Right lobe of liver (tissue), 6 donors: ENCODE measurements at places on chromosomes 1 and 21. TPM values are rescaled to one million over a fixed set of nuclear protein-coding genes. Genes with fewer than 3 reads are reported as not detected.
A peak's percentile ranks its signal among the peaks of the same experiment; 100 is the strongest.

Gene MTARC2
- total RNA-seq = 133 TPM

GRCh38 chr1:29469457-29469856 is 233.1 kb downstream of the PTPRU start:
- peak; percentile 85 for DNase-seq

Gene IRF6
- total RNA-seq = 27.3 TPM

Gene CD52
- total RNA-seq = 2.8 TPM

GRCh38 chr1:227798078-227798802 is 17.2 kb upstream of the PRSS38 start:
- no peak for DNase-seq

GRCh38 chr1:237664348-237664747 is 226.4 kb downstream of the ZP4 start:
- DNase-seq = no peak

Gene SPRR2D
- total RNA-seq = not detected

- no peak for DNase-seq
Measured at GRCh38 chr1:112239683-112240330, 156.2 kb upstream of the CTTNBP2NL start.

- peak; percentile 83 for DNase-seq
Measured at GRCh38 chr1:50977575-50978143, 7.6 kb downstream of the CDKN2C start.

DNA sequence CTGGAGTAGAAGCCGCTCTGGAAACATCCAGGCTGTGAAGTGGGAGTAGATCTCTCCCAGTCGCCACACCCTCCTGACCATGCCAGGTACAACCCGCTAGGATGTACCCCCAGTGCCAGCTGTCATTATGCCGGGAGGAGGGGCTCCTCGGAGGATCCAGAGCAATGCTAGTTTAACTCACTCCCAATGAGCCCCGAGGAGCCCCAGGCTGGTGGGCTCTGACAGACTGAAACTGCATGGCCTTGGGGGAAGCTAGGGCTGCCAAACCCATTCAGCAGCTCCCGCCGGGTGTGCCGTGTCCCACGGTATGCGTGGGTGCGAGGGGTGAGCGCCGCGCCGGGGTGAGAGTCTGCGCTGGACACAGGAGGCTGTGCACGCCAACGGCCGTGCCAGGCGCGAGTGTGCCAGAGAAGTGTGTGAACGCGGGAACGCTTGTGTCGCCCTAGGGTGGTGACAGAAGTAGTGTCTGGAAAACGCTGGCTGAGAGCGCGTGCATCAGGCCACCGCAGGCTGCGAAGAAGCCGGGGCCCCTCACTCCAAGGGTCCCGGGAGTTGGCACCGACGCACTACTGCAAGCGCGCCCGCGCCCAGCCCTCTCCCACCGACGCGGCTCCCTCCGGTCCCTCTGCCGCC is 177.1 kb upstream of the EDN2 start:
- no peak for DNase-seq

GRCh38 chr1:12244078-12244477 is 14.2 kb downstream of the VPS13D start:
- no peak for DNase-seq

DNA sequence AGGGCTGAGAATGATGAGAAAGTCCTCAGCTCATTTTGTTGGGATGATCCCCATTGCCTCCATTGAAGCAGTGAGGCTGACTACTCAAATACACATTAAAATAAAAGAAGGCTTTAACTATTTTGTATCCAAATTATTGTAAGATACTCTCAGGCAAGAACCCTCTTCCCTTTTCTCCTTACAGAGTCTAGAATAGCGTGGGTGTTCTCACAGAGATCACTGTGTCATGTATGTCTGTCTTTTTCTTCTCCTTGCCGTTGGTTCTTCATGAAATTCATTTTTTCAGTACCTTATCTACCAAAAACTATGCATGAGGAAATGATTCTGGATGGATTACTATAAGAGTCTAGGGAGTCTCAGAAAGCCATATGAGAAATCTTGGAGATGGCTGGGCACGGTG is 30.1 kb downstream of the SORT1 start:
- DNase-seq = no peak

- DNase-seq = no peak
Measured at GRCh38 chr1:209368864-209369598, 214.5 kb upstream of the CAMK1G start.

GRCh38 chr1:119554183-119554582 is 47.2 kb downstream of the HSD3B1 start:
- DNase-seq = peak; percentile 54

- DNase-seq = no peak
Measured at GRCh38 chr1:33443705-33444180, 12.8 kb upstream of the PHC2 start.

Gene DDR2
- 3.2 TPM for total RNA-seq

Gene CR2
- not detected for total RNA-seq

Gene RUNX3
- total RNA-seq = 0.46 TPM

- DNase-seq = no peak
Measured at GRCh38 chr21:16455978-16456377, 726.2 kb downstream of the USP25 start.

Gene S100A9
- total RNA-seq = 52.1 TPM

DNA sequence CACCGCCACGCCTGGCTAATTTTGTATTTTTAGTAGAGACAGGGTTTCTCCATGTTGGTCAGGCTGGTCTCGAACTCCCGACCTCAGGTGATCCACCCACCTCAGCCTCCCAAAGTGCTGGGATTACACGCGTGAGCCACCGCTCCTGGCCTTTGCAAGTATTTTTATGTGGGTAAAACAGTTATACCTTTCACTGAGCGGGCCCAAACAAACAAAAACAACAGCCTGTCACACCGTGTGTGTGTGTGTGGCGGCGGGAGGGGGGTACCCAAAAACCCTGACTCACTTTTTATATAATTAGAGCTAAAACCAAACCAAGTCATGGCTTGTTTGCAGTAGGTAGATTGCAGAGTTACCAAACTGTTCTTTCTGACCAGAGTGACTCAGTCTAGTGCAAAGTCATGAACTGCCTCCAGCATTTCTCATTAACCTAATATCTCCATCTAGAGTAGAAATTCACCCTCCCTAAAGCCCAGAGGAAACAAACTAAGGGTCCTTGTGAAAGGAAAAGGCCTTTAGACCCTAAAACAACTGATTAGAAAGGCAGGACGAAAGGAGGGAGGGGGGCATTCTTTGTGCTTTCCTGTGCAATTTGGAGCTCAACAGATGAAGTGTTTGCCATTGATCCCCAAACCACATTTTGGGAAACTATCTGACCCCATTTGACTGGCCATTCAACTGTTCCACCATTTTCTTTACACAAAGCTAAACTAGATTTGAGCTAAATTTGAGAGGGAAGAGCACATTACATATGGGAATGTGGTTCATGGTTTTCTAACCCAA is 181.0 kb downstream of the DHRS3 start:
- no peak for DNase-seq

Gene HAO2
- 214 TPM for total RNA-seq

Gene HRNR
- not detected for total RNA-seq

DNA sequence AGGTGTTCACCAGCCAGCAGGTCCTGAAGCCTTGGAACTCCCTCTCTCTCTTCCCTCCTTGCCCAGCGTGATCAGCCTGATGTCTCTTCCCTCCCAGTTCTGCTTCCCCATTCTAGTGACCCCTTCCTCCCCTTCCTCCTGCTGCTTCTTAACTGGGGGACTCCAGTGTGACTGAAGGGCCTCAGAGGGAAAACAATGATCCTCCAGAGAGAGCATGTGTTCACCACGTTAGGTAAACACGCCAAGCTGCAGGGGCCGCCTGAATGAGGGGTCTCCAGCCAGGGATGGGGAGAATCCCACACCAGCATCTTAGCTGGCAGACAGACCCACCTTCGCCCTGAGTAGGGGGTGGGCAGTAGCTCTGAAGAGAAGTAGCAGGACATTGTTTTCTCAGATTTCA is 124.8 kb downstream of the TMEM53 start:
- DNase-seq = no peak

Gene C1QB
- total RNA-seq = 69.8 TPM

- DNase-seq = no peak
Measured at GRCh38 chr21:20998456-20998789, 214 bp downstream of the NCAM2 start.

DNA sequence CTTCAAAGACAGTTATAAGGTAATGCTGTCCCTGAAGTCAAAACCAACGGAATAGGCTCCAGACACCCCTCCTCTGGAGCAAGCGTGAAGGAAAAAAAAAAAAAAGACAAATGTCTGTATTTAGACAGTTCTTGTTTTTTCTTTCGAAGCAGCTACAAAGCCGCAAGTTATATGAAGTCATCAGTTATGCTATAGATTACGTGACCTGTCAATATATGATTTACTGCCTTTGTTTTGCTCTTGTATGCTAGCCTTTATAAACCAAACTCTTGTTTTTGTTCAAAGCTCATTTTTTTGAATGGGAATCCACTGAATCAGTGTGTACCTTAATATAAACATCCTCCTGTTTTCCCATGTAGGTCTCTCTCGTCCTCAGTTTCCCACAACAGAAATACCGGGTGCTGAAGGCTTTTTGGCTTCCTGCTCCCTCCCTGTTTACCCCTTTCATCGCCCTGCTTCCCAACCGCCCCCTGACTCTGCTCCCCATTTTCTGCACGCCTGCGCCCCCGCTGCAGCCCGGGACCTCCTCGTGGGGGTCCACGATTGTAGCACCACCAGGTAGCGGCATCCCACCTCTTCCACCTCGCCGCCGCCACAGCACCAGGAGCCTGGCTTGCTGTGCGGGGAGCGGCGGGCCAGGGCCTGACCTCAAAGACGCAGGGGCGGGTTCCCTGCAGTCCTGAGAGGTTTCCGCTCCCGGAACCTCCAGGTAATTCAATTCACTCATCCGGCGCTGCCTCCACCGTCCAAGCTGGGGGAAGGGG is 5.2 kb upstream of the ZNF678 start:
- DNase-seq = no peak

DNA sequence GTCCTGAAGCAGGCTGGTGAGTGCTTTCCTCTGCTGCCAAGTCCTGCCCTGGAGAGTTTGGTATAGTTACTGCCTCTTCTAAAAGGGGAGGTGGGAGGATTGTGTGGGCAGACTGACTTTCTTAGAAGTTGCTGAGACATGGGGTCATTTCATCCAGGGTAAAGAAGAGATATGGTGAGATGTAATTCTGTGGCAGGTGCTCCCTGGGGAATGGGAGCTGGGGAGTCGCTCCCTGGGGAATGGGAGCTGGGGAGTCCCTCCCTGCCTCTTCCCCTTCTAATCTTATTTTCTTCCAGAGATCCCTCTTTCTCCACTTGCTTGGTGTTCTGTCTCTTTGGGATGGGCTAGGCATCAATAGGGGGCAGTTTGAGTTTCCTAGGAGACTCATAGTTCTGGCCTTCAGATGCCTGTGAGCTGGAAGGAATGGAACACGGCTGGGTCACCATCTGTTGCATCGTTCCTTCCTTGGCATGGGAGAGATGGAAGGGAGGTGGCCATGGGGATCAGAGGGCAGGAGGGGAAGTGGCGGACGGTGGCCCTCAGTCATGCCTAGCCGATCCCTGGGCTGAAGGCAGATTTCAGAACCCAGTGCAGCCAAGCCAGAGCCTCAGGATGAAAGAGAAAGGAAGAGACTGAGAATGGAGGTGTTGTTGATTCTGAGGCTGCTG is 59.0 kb downstream of the NFASC start:
- no peak for DNase-seq

DNA sequence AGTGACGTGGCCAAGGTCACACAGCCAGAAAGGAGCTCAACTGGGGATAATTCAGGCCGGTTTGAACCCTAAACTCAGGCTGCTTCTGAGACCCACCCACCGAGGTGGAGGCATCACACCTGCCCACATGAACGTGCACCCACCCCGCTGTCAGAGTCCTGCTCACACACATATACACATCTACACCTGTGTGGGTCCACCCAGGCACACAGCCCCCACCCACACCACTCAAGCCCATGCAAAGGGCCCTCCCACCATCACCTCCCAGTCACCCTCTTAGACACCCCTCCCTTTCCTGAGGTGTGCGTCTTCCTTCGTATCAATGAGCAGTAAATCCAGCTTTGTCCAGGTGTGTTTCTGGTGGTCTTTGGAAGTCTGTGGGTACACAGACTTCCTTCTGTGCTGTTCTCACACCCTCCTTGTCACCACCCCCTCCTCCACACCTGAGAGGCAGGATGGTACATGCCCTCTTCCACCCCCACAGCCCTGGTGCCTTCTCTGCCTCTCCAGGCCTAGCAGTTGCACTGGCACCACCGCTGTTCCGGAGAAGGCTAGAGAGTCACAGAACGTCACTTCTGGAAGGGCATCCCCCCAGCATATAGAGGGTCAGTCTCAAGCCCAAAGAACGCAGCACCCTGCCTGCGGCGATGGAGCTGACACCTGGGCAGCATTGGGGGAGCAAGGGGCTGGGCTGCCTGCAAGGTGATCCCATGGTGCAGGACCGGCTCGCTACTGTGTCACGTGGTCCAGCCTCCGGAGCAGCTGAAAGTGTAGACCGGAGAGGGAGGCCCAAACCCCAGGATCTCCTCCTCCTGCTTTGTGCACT is 18.9 kb upstream of the FAM131C start:
- DNase-seq = no peak

DNA sequence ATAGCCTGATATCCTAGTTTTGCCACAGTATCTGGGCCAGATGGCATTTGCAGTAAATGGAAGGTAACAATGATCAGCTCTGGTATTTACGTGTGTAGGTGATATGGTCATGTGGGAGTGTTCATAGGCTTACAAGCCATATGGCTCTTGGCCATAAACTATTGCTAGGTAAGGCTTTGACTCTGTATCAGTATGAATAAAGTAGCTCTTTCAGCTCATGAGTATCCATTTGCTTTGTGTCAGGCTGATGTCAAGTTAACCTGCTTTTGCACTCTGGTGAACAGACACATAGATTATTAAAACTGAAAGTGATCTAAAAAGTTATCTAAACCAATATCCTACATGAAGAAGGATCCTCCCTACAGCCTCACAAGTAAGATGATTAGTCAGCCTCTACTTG is 69.0 kb downstream of the DDR2 start:
- no peak for DNase-seq

Gene LCE2C
- not detected for total RNA-seq

DNA sequence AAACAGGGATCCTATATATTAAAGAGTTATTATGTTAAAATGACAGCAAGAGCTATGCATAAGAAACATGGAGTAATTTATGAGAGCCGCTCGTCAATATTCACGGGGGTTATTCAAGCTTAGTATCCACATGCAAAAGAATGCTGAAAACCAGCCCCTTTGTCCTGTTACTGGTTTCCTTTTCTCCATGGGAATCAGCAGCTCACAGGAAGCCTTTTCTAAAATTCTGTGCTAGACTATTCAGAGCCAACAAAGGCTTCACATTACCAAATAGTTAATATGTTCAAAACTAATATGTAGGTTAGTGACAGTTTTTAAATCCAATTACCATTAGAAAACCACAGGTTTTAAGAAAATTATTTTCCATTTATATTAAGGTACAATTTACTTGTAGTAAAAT is 225.6 kb upstream of the MAP1LC3C start:
- no peak for DNase-seq

- no peak for DNase-seq
Measured at GRCh38 chr1:226569879-226570547, 21.4 kb downstream of the STUM start.

- DNase-seq = no peak
Measured at GRCh38 chr1:159181328-159182024, 10.1 kb downstream of the CADM3 start.

Gene HUNK
- total RNA-seq = 0.30 TPM

DNA sequence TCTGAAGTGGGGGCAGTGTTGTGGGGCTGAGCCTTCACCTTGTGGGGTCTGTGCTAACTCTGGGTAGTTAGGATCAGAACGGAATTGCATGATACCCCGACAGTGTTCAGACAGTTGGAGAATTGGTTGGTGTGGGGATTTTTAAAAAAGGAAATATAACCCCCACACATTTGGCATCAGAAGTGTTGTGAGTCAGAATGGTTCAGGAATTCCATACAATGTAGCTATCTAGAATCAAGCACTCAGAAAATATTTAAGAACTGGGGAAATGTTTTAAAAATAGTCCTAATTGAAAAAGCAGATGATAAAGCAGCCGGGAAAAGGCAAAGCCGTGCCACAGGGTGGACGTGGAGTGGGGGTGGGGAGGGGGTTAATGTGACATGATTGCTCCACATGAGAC is 6.5 kb upstream of the S100A7 start:
- no peak for DNase-seq
